Right lobe of liver (tissue), 6 donors: ENCODE measurements at places on chromosomes 2 and 18. TPM values are rescaled to one million over a fixed set of nuclear protein-coding genes. Genes with fewer than 3 reads are reported as not detected.

The SCG2 gene
- not detected for total RNA-seq

DNA sequence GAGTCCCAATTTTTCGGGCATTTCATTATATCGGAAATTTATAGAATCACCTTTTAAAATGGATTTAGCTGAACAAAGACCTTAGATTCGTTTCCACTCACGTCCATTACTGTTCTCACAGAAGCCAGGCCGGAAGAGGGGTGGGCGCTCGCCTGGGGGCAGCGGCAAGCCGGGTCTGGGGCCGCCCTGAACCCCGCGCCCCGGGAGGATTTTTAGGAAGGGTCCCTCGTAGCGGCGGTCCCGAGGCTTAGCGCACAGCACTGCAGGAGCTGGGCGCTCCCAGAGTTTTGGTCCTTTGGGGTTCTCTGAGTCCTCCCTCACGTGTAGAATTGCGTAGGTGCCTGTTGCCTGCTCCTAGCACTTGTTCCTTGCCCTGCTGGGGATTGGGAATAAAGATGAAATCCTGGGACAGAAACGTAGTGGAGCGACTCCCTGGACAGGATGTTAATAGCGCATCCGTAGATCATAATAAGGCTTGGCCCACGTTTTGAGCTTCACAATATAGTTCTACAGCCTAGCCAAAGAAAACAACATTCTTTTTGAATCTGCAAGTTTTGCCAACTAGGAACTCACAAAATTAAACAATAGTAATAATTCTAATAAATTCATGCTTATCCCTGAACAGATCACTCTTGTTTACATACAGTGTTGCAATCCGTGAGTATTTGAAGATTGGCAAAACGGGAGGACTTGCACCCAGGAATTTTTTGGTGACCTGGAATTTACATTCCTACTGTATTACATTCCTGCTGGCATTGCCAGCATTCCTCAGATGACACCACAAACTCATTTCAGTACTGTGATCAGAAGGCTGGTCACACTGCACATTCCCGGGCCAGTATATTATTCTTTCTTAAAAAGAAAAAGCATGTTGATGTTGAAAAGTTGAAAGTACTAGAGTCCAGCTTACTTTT is 875 bp downstream of the C18orf63 start:
- DNase-seq: no peak
- H3K27ac ChIP-seq: no peak overlapping the region
- H3K4me3 ChIP-seq: no peak overlapping the region
- H3K27me3 ChIP-seq: no peaks in the 10 kb centered on the region
- peaks cover 4% of the 10 kb centered on the region for H3K4me1 ChIP-seq

- H3K27me3 ChIP-seq: no peaks in the 10 kb centered on the region
Observed at GRCh38 chr2:169285531-169286235, 76.7 kb downstream of the LRP2 start.

- H3K27me3 ChIP-seq: no peaks in the 10 kb centered on the region
- no peak overlapping the region for H3K4me3 ChIP-seq
- no peak overlapping the region for H3K27ac ChIP-seq
- peaks cover 4% of the 10 kb centered on the region for H3K36me3 ChIP-seq
- DNase-seq: no peak
Observed at GRCh38 chr2:121506621-121507020, 24.1 kb upstream of the RNU4ATAC start.

GRCh38 chr2:69717861-69718273 is 24.1 kb upstream of the ANXA4 start:
- H3K4me1 ChIP-seq: no peaks in the 10 kb centered on the region
- no peak overlapping the region for H3K27ac ChIP-seq
- no peaks in the 10 kb centered on the region for H3K36me3 ChIP-seq
- no peak for DNase-seq
- H3K4me3 ChIP-seq: no peak overlapping the region

DNA sequence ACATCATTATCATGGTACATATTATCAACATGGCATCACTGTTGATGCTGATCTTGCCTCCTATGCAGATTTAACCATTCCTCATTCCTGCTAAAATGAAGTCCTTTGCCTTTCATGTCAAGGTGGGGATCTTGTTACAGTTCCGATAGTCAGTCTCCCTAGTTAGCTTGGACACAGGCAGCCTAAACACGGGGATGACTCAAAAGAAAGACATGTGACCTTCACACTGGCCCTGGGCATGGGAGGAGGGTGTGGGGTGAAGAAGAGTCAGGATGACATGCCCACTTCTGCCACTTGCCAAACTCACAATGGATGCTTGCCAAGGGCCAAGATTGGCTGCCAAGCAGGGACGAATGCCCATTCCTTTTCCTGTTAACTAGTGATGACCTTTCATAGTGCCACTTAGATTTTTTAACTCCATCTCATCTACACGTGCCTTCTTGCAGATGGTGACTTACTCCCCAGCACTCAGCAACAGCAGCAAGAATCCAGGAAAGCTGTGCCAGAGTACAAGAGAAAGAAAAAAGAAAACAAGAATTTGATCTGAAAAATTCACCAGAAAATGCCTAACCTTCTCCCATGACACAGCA is 13.9 kb upstream of the SLC1A4 start:
- peaks cover 14% of the 10 kb centered on the region for H3K4me1 ChIP-seq
- DNase-seq: peak; percentile 79
- no peak overlapping the region for H3K27ac ChIP-seq
- no peak overlapping the region for H3K4me3 ChIP-seq
- no peaks in the 10 kb centered on the region for H3K27me3 ChIP-seq
